Fibroblast of the aortic adventitia (primary cell): ENCODE measurements at places on chromosomes 2 and 18. TPM values are rescaled to one million over a fixed set of nuclear protein-coding genes. Genes with fewer than 3 reads are reported as not detected.

DNA sequence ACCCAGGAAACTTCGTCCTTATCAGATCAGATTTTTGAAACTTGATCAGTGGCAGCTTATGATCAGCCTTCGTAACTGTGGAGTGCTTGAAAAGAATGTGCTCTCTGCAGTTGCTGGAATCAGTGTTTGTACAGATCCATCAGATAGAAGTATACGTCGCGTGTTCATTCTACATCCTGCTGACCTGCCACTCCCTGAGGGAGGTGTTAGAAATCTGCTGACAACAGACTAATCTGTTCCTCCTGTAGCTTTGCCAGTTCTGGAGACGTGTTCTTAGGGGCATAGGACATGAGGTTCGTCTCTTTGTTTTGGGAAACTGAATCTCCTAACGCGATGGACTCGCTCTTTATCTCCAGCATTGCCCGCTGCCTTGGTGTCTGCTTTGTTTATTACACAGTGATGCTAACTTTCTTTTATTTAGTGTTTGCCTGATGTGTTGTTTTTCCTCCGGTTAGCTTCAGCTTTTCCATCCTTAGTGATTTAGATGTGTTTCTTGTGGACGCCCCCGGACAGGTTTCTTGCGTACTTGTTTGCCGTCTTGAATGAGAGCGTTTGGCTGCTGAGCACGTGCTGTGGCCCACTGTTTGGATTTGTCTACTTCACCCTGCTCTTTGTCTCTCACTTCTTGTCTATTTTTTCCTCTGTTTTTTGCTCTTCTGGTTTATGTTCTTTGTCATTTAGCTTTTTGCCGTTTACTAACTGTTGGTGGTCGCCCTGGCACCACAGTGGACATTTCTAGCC is 17.4 kb upstream of the GAL3ST2 start:
- DNase-seq: no peak

- DNase-seq: peak; percentile 68
Measured at GRCh38 chr2:234292205-234292961, 204.5 kb downstream of the ARL4C start.

DNA sequence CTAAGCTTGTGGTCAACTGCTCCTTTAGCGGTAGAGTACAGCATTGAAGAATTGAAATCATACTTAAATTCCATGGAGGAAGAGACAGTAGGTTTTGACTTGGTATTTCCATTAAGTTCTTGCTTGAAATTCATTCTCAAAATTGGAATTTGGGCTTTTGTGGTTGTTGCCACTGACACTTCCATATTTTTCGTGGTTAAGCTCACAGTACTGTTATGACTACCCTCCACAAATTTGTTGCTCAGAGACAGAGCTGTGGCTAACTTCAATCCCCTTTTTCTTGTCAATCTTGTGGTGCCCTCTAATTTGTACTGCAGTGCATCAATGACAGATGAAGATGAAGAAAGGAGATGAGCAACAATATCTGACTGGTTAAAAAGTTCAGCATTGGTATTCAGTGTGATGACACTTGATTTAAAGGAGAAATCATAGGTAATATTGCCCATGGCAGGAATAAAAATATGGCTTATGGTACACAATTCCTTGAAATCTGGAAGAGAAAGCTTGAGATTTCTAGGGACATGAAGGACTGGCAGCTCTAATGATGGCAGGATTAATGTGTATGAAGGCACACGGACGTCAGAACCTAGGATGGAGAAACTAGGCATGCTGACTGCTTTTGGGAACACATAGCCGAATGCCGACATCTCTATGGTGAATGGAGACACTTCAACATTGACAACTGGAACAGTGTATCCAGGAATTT is 37.3 kb downstream of the APOB start:
- no peak for DNase-seq

Gene RBM44
- total RNA-seq: 0.27 and 0.65 TPM in 2 replicates

Gene NFE2L2
- total RNA-seq: 121 and 127 TPM in 2 replicates

Gene ATP8B1
- total RNA-seq: 11.2 and 80.4 TPM in 2 replicates

DNA sequence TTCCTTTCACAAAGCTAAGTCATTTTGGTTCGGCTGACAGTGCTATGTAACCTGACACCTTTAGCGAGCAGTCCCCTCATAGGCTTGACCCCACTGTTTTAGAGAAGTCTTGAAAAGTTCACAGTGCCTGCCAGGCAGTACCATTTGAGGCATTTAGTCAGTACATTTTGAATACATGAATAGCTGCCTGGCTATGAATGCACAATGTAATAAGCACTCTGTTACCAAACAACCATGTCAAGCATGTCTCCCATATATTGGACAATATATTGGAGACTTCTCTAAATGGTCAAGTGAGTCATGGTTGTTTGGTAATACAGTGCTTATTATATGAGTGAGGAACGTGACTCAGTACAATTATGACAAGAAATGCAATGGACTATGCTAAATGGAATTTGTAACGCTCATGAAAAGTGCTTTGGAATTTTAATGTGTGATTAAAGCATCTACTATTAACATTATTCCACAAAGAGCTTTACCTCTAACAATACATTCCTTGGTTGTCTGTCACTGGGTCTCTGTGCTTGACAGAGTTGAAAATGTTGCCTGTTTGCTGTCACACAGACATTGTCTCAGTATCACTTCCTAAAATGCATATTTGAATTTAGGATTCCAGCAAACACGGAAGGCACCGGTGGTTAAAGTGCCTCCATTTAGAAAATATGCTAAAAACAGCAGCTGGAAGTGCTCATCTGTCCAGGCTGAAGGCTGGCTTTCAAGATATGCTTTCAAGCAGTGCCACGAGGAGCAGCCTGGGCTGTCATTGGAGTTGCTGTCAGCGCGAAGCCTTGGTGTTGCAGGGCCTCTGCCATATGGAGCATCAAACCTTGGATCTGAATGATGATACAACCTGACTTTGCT is 458.6 kb downstream of the FBXO15 start:
- peak; percentile 94 for DNase-seq

Gene SH3RF3
- total RNA-seq: 2.1 and 8.4 TPM in 2 replicates

Gene ADCY3
- 42.0 and 50.3 TPM in 2 replicates for total RNA-seq

- no peak for DNase-seq
Measured at GRCh38 chr2:221494556-221494955, 77.5 kb downstream of the EPHA4 start.
